ENCODE measurements at places on chromosomes 6 and 20. TPM values are rescaled to one million over a fixed set of nuclear protein-coding genes. Genes with fewer than 3 reads are reported as not detected.

Gene RIPOR3
- 5.8 TPM for total RNA-seq

Gene LHFPL5
- total RNA-seq, result not detected

DNA sequence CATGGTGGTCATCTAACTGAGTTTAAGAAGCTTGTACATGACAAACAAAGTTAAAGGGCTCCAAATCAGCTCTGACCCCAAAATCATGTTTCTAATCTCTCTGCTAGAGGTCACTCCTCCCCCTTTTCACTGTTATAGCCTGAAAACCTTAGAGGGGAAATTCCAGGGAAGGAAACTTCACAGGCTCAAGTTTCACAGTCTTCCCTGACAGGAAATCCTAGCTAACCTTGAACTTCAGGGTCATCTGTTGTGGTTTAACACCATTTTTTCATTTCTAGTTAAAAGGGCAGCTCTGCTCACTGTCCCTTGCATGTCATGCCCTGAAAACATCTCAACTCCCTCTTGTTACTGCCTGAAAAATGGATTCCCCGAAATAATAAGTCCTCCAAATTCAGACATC is 104.4 kb upstream of the BMP2 start:
- no peak for DNase-seq

DNA sequence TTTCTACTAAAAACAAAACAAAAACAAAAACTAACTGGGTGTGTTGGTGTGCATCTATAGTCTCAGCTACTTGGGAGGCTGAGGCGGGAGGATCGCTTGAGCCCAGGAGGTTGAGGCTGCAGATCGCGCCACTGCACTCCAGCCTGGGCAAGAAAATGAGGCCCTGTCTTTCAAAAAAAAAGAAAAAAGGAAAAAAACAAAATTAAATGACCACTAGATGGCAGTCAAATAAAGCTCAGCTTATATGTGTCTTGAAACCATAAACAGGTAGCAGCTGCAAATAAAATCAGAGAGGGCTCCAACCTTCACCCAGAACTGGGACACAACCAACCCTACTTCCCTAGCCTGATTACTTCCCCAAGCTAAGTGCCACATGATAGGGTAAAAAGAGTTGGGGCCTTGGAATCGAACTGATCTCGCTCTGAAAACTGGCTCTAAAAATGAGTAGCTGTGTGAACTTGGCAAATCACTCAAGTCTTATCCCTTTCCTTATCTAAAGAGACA is 67.1 kb upstream of the ADGRF4 start:
- no peak for DNase-seq
